AG10803 (cell line): ENCODE measurements at places on chromosomes 16 and 17.

DNA sequence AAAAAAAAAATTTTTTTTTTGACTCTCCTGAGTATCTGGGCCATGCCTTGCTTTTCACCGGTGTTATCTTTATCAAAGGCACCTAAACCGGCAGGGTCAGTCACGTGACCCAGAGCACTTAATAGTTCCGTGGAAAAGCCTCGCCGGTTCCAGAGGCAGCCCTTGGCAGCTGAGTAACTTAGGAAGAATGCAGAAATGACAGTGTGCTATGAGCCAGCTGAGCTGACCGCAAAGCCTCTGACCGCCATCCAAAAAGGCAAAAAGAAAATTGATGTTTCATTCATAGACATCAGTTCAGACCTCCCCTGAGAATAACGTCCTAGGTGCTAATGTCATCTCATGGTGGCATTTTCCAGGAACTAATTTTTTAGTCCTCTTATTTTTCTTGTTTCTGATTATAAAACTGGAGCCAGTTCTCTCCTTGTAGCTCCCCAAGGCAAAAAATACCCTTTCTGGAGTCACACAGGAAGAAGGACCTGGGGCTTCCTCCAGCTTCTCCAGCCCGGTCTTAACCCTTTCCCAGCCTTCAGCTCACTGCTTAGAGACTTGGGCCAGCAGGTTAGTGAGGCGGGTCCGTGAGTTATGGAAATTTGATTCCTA lies 122.6 kb downstream of the SOCS1 start:
- peak; percentile 94 for DNase-seq

- DNase-seq: peak; percentile 25
Observed at GRCh38 chr16:72404299-72404698, 232.3 kb upstream of the PMFBP1 start.

- no peak for DNase-seq
Observed at GRCh38 chr17:57044976-57045867, 39.8 kb upstream of the AKAP1 start.

DNA sequence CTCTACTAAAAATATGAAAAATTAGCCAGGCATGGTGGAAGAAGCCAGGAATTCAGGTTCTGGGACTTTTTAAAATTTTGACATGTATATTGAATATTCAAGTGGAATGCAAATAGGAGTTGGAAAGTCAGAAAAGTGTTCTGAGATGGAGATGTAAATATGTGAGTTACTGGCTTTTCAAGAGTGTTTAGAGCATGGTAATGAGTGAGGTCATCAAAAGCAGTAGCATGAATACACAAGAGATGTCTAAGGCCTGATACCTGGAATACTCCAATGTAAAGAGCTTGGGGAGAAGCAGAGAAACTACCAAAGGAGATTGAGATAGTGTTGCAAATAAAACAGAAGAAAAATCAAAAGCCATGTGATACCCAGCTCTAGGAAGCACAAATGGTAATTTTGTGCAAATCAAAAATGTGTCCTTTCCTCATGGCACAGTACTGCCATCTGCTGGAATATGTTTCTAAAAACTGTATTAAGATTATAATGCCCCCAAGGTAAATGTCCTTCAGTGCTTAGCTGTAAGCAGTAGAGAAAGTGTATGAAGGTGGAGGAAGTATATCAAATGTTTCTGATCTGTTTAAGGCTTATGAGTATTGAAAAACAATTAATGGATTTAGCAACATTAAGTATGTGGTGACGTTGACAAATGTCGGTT lies 908.4 kb downstream of the KCNJ18 start:
- peak; percentile 0 for DNase-seq

DNA sequence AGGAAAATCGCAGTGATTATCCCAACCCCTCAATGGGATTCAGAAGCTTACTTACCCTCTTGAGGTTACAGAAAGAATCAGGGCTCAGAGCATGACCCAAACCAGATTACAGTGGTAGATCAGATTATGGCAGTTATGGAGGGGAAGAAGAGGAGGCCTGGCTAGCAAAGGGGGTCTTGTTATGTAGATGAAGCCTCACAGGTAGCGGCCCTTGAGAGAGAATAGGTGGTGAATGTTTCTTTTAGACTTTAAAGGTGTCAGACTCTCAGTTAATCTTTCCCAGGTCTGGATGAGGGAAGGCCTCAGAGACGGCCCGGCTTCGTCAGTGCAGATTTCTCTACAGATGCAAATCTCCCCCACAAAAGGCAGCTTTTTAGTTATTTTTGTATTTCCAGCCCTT lies 15.6 kb downstream of the RNF112 start:
- no peak for DNase-seq
